Mesenchymal stem cell (in vitro differentiated cells and primary cell): ENCODE measurements at places on chromosomes 2 and 18.

- peak; percentile 76 for DNase-seq
These were observed 3.0 kb downstream of the LBH start for GRCh38 chr2:30234180-30234971.

GRCh38 chr18:70688286-70688685 lies 399.4 kb downstream of the SOCS6 start:
- DNase-seq, result no peak

GRCh38 chr2:200421270-200421669 lies 88.6 kb downstream of the KCTD18 start:
- no peak for DNase-seq

DNA sequence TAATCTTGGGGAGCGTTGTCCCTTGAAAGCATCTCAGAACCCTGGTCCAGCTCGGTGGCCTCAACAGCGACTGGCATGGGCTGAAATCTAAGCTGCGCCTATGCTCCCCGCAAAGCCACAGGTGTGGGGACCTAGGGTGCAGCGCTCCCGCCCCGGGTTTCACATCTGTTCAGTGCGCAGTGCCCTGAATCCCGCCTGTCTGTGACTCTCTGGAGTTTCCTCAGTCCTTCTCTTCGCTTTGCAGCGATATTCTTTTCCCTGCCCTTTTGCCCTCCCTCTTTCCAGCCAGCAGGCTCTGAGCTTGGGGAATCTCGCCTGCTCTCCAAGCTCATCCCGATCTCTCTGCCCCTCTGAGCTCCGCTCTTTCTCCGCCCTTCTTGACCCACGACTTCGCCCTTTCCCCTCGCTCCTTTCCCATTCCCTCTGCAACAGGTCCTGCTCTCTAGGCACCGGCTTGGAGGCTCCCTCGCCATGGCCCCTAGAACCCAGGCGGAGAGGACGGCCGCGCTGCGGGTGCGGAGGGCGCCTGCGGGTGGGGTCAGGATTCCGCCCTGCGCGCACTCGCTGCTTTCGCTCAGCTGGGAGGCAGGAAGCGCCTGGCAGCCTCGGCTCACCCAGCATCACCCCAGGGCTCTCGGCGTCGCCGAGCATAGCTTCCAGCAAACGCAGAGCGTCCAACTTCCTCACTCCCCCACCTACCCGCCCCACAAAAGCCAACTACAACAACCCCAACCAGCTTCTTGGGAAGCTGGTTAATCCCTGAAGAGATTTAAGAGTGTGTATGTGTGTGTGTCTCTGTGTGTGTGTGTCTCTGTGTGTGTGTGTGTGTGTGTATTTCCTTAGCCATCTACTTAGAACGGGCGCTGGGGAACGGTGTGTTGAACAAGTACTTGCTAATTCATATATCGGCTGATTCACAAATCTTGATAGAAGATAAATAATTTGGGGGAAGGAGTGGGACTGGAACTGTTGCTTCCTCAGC lies 1.1 kb downstream of the GRP start:
- no peak for DNase-seq

DNA sequence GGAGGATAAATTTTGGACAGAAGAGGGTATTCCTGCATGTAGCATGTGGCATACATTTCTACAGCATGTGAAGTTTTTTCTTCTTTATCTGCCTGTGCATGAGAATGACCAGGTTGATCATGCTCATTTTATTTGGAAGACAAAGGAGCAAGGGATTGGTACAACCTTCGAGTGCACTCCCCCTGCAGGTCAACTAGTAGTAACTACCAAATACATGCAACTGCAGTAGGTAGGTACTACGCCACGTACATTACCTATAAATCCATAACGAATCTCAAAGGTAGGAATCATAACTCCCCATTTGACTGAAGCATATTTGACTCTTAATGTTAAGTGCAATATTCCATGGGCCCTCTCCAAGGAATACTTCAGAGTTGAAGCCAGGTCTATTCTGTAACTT lies 763.9 kb downstream of the TSN start:
- no peak for DNase-seq

- DNase-seq, result no peak
These were observed 1.4 kb upstream of the CASP8 start for GRCh38 chr2:201258666-201259615.
